Osteoblast (primary cell): ENCODE measurements at places on chromosomes 4 and X. TPM values are rescaled to one million over a fixed set of nuclear protein-coding genes. Genes with fewer than 3 reads are reported as not detected.
A peak's percentile ranks its signal among the peaks of the same experiment; 100 is the strongest.

GRCh38 chrX:143296521-143296920 is 220.8 kb downstream of the SPANXN3 start:
- no peak for DNase-seq
- H3K27me3 ChIP-seq = no peaks in the 10 kb centered on the region
- H3K36me3 ChIP-seq = no peaks in the 10 kb centered on the region

DNA sequence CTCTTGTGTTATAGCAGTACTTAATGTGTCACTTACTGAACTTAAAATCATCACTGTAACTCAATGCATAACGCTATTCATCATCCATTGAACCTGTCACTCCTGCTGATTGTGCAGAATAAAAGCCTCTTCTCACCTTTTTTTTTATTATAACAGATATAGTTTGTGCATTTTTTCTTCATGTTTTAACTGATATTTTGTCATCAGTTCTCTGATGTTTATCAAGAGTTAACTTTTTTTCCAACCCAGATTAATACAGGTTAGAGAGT is 100.4 kb downstream of the SLIT2 start:
- no peak overlapping the region for H3K27ac ChIP-seq
- no peaks in the 10 kb centered on the region for H3K36me3 ChIP-seq
- DNase-seq = no peak

DNA sequence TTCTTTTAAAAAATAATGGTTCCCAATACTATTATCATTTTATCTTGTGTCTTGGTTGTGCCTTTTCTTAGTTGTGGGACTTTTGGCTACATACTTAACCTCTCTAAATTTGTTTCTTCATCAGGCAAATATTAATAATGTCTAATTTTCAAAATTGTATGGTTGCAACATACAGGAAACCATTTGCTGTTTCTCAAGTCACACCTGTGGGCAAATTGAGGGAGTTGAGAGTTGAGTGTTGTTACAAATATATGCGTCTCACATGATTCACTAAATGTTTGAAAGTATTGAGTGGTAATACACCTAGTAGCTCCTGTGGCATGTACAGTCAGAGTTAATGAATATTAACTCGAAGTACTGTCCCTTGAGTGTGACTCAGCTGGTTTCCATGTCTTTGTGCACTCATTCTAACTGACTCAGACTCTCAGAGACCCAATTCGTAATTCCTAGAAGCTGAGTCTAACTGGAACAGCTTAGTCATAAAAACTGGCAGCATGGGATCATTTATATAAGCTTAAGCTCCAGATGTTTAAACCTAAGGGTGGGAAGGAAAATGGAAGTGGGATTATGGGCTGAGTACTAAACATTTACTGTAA is 802.4 kb downstream of the TRIML1 start:
- H3K4me3 ChIP-seq = peak overlapping the region; percentile 15
- no peaks in the 10 kb centered on the region for H3K27me3 ChIP-seq
- peak; percentile 90 for DNase-seq
- H3K36me3 ChIP-seq = no peaks in the 10 kb centered on the region

DNA sequence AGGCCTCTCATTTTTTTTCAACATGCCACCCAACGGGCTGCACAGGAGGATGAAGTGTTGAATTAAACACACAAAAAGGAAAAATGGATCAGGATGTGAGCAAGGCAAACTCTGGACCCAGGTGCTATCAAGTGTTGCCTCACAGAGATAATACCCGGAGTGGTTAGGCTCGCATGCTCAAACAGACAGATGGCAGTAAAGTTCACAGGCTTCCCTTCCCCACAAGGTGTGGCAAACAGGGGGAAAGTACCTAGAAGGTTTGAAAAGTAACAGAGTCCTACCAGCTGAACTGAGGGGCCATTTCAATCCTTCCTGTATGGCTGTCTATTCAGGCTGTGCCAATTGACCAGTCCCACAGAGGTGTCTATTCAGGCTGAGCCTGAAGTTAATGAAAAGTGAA is 123.9 kb upstream of the GC start:
- no peak overlapping the region for H3K4me3 ChIP-seq
- H3K4me1 ChIP-seq = no peaks in the 10 kb centered on the region
- H3K36me3 ChIP-seq = no peaks in the 10 kb centered on the region
- no peaks in the 10 kb centered on the region for H3K27me3 ChIP-seq
- no peak for DNase-seq

DNA sequence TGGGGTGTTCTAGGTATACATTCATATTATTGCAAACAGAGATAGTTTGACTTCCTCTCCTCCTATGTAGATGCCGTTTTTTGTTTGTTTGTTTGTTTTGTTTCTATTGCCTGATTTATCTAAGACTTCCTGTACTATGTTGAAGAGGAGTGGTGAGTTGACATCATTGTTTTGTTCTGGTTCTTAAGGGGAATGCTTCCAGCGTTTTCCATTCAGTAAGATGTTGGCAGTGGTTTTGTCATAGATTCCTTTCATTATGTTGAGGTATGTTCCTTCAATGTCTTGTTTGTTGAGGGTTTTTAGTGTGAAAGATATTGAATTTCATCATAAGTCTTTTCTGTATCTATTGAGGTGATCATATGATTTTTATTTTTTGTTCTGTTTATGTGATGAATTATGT is 401.6 kb upstream of the EPHA5 start:
- H3K27ac ChIP-seq = no peak overlapping the region
- no peaks in the 10 kb centered on the region for H3K36me3 ChIP-seq
- no peaks in the 10 kb centered on the region for H3K27me3 ChIP-seq
- no peaks in the 10 kb centered on the region for H3K4me1 ChIP-seq

GRCh38 chr4:110808351-110808878 is 185.5 kb upstream of the PITX2 start:
- H3K4me3 ChIP-seq = no peak overlapping the region
- H3K36me3 ChIP-seq = no peaks in the 10 kb centered on the region
- DNase-seq = no peak
- no peaks in the 10 kb centered on the region for H3K27me3 ChIP-seq
- no peak overlapping the region for H3K27ac ChIP-seq
- H3K4me1 ChIP-seq = no peaks in the 10 kb centered on the region

GRCh38 chr4:151415978-151416377 is 7.0 kb downstream of the FHIP1A start:
- DNase-seq = peak; percentile 62
- no peak overlapping the region for H3K27ac ChIP-seq
- H3K4me1 ChIP-seq = peaks cover 15% of the 10 kb centered on the region
- H3K4me3 ChIP-seq = no peak overlapping the region

GRCh38 chr4:16457944-16458343 is 231.7 kb upstream of the TAPT1 start:
- peak; percentile 65 for DNase-seq
- no peak overlapping the region for H3K4me3 ChIP-seq
- peaks cover 6% of the 10 kb centered on the region for H3K4me1 ChIP-seq
- H3K27me3 ChIP-seq = peaks cover 14% of the 10 kb centered on the region

GRCh38 chrX:82070948-82071347 is 869.0 kb downstream of the SH3BGRL start:
- no peaks in the 10 kb centered on the region for H3K36me3 ChIP-seq
- H3K4me3 ChIP-seq = no peak overlapping the region
- no peak for DNase-seq
- no peaks in the 10 kb centered on the region for H3K27me3 ChIP-seq

DNA sequence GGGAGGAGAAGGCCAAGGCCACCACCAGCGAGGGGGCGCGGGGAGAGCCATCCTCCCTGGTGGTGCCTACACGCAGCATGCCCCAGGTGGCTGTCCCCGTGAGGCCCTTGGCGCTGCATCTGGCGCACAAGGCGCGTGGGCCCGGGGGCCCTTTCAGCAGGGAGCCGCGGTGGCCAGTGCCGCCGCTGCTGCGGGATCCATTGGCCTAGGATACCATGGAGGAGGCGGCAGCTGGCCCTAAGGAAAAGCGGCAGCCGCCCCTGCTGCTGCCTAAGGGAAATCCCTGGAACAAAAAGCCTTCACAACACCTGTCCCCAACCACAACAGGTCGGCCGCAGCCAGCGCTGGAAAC is 1059.6 kb downstream of the TECRL start:
- H3K27me3 ChIP-seq = no peaks in the 10 kb centered on the region
- DNase-seq = no peak
- H3K27ac ChIP-seq = no peak overlapping the region
- no peaks in the 10 kb centered on the region for H3K36me3 ChIP-seq

- no peak overlapping the region for H3K27ac ChIP-seq
- H3K4me1 ChIP-seq = no peaks in the 10 kb centered on the region
- no peaks in the 10 kb centered on the region for H3K27me3 ChIP-seq
These were observed 501.9 kb downstream of the GABRG1 start for GRCh38 chr4:45621971-45622370.

- no peak overlapping the region for H3K4me3 ChIP-seq
- no peaks in the 10 kb centered on the region for H3K36me3 ChIP-seq
- H3K27ac ChIP-seq = no peak overlapping the region
- DNase-seq = no peak
- H3K4me1 ChIP-seq = no peaks in the 10 kb centered on the region
- H3K27me3 ChIP-seq = no peaks in the 10 kb centered on the region
These were observed 4.1 kb downstream of the GPR82 start for GRCh38 chrX:41728125-41728524.

DNA sequence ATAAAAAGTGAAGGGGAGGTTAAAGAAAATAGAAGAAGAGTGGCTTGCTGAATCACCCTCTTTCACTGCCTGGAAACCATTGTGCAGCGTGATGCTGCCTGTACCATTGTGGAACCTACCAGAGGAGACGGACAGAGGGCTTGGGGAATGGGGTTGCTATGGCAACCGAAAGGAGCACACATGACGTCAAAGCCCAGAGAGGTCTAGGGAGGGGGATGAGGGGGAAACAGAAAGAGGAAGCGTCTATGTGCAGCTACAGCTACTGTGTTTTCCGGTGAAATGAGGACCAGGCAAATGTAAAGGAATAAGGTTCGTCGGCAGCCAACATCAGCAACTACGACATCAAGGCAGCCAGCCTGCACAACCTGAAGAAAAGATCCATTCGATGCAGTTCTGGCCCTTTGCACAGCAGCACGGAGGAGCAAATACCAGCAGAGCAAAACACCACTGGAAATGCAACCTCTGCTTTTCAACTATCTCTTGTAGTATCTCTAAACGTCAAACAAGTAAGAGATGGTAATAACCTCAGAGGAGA is at the start of gene MAPK10:
Gene MAPK10, minus strand, starts transcription at position 110 of the 535 bp plus-strand sequence.
- H3K36me3 ChIP-seq = no peaks in the 10 kb centered on the region
- peaks cover 6% of the 10 kb centered on the region for H3K4me1 ChIP-seq

- DNase-seq = peak; percentile 85
- peaks cover 8% of the 10 kb centered on the region for H3K27me3 ChIP-seq
- H3K4me1 ChIP-seq = no peaks in the 10 kb centered on the region
- H3K4me3 ChIP-seq = no peak overlapping the region
- no peak overlapping the region for H3K27ac ChIP-seq
- no peaks in the 10 kb centered on the region for H3K36me3 ChIP-seq
These were observed 2.9 kb downstream of the PAK3 start for GRCh38 chrX:111098874-111099273.

DNA sequence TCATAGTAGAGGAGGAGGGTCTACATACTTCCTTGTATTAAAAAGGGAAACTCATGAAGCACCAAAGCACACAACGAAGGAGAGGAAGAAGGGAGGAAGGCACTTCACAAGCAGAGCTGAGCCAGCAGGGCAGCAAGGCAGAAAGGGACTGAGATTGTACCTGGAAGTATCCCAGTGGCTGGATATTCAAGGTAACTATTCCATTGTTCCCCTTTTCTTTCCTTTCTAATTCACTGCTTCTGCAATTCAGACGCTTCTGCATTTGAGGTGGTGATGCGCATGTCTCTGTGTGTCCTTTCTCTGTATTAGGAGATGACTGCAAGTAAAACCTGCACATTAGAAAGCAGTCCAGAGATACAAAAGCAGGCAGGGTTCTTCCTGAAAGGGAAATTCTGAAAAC is 54.9 kb downstream of the UBQLN2 start:
- H3K4me3 ChIP-seq = no peak overlapping the region
- H3K36me3 ChIP-seq = no peaks in the 10 kb centered on the region
- peak; percentile 1 for DNase-seq
- H3K27me3 ChIP-seq = no peaks in the 10 kb centered on the region

ADH1A gene
- total RNA-seq = not detected in 2 replicates

ARMCX2 gene
- 87.2 and 89.6 TPM in 2 replicates for total RNA-seq

CRMP1 gene
- total RNA-seq = under 0.01 TPM in 2 replicates

XAGE5 gene
- total RNA-seq = not detected in 2 replicates

FREM3 gene
- not detected in 2 replicates for total RNA-seq

RAB39B gene
- 0.36 and 0.59 TPM in 2 replicates for total RNA-seq

REPS2 gene
- total RNA-seq = 0.59 and 0.72 TPM in 2 replicates

RHOXF1 gene
- total RNA-seq = not detected in 2 replicates

DMRTC1 gene
- total RNA-seq = not detected in 2 replicates

UXT gene
- 93.4 and 94.9 TPM in 2 replicates for total RNA-seq
